ENCODE measurements at places on chromosomes 12 and 14.

DNA sequence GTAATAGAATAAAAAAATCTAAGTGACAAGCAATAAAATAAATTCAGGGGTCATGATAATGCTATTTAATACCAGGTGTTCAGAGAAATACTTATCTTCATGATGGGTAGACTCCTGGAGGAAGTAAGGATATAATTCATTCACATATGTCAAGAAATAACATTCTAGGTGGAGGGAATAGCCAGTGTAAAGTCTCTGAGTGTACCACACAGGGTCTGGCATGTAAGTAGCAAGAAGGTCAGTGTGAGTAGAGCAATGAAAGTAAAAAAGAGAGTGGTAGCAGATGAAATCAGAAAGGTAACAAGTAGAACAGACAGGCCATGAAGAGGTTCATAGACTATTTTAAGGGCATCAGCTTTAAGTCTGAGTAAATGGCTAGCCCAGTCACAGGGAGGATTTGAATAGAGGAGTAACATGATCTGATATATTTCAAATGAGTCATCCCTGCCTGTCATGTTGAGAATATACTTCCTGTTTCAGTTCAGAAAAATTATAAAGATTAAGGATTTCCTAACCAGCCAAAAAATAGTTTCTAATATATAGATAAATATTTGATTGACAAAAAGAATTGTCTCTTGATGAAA lies 519.9 kb downstream of the C12orf50 start:
- no peak for DNase-seq

DNA sequence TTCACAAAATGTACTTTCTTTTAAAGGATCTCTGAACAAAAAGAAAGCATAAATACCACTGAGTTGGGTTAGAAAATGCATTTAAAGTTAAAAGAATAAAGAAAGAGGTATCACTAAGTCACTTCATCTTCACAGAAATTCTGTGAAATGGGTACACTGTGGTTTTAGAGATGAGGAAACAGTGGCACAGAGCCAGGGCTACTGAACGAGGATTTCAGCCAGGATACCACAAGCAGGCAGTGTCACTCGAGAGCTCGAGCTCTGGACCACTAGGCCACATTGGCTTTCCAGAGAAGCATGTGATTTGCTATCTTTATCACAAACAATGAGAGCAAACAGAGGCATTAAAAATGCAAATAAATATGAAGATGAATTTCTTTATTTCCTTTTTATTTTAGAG lies 51.0 kb downstream of the WDHD1 start:
- DNase-seq, result no peak

DNA sequence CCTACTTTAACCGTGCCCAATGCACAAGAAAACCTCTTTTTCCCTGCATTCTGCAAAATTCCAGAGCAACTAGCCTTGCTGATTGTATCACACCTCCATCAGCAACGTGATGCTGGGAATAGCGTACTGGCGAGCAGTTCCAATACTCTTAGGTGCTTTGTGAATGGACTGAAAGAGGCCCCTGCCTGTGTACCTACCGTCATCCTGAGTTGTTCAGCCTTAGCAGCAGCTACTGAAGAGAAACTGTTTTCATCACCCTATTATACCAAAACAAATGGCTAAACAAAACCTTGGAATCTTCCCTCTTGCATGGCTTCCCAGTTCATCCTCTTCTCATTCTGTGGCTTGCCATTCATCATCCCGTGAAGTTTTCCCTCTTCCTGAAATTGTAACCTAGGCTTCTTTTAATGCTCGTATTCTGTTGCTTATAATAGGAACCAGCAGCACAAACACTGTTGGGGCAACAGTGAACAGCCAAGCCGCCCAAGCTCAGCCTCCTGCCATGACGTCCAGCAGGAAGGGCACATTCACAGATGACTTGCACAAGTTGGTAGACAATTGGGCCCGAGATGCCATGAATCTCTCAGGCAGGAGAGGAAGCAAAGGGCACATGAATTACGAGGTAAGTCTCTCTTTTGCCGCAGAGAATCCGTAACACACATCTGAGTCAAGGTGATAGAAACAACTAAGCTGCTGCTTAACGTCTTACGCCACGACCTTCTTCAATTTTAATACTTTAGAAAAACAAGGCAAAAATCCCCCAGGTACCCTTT lies 41.9 kb downstream of the RAD52 start:
- DNase-seq, result no peak

- DNase-seq, result no peak
Measured at GRCh38 chr12:53806721-53807120, 54.9 kb upstream of the CISTR start.

GRCh38 chr12:12365446-12365802 lies 8.5 kb downstream of the BORCS5 start:
- no peak for DNase-seq

DNA sequence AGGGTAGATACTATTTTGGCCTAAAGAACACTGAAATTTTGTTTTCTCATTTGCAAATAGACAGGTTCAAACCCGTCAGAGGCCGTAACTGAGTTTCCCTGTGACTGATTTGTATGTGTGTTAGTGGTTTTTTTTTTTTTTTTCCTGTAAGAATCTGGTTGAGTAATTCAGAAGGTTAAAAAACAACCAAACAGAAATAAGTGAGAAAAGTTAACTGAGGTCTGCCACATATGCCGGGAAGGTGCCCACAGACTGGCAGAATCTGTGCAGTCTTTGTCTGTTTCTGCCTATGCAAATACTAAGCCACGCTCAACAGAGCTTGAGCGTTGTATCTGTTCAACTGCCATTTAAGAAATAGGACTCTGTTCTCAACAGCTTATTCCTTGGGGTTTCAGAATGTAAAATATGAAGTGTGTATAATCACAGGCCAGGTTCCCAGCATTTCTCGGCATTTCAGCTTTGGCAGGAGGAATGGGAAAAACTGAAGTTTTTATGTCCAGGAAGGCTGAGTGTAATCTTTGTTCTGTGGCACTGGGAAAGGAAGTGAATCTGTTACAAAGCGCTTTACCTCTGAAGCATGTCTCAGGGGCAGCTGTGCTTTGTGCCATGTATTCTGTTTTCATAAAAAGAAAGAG lies 181.9 kb downstream of the PRKCH start:
- peak; percentile 76 for DNase-seq

- DNase-seq, result peak; percentile 29
Measured at GRCh38 chr12:57086493-57087009, 2.4 kb upstream of the NAB2 start.

- no peak for DNase-seq
Measured at GRCh38 chr12:71592841-71593240, 70.8 kb downstream of the ZFC3H1 start.

- no peak for DNase-seq
Measured at GRCh38 chr12:3838076-3838475, 35.1 kb downstream of the PARP11 start.

DNA sequence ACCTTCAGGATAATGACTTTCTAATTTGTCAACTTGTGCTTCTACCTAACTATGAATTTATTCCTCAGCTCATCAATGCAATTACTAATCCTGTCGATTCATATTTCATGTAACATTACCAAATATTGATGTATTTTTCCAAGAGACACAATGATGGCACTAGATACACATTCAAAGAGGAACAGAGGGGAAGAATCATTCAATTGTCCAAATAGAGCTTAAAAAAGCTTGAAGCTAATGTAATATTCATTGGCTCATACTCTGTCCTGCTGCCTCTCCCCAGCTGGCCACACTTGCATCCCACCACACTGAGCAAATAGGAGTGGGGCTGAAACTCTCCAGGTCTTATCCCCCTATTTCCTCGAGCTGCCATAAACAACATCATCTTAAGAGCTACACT lies 9.3 kb downstream of the TESPA1 start:
- no peak for DNase-seq

GRCh38 chr12:118033902-118034301 lies 17.4 kb downstream of the RFC5 start:
- no peak for DNase-seq

DNA sequence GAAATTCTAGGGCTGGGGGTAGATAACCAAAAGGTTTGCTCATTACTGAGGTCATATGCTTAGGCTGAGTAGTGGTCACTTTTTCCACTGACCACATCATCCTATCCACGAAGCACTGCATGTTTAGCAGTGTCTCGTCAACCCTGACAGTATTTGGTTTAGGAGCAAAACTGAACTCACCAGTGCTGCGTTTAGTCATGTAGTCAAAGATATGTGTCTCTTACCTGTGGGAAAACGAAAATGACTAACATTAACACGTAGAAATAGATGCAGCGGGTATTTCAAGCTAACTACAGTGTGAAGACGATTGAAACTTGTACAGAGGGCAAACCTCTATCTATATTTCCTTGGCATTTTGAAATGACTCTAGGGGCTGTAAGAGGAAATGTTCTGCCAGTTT lies 34.6 kb downstream of the MTHFD1 start:
- no peak for DNase-seq

- no peak for DNase-seq
Measured at GRCh38 chr12:78959556-78959955, 95.0 kb downstream of the SYT1 start.

DNA sequence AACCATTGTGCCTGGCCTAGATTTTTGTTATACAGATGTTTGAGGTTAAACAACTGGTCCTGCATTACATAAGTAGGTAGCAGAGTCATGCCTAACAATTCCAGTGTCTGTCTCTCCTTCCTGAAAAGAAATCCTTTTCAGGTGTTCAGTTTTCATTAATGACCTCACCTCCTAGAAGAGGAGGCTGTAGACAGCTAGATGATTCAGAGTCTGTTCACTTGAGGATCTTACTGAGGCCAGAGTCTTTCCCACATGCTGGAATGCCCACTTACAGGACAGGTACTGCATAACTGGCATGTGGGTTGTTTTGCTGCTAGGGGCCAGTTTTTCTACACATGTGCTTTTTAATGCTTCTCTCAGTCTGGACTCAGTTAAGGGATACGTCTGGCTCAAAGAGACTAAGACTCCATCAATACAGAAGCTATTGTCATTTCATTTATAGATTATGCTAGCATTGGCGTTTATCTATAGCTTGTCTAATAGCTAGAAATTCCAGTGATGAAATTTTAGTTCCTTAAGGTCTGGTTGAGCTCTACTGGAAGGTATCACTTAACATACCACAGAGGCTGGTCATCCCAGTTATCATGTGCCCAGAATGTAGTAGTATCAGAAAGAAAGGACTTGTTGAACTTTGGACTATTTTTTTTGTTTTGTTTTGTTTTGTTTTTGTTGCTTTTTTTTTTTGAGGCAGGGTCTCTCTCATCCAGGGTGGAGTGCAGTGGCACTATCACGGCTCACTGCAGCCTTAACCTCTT lies 206.4 kb downstream of the ERC1 start:
- DNase-seq, result no peak

- no peak for DNase-seq
Measured at GRCh38 chr12:18383203-18383602, 121.9 kb downstream of the PIK3C2G start.

DNA sequence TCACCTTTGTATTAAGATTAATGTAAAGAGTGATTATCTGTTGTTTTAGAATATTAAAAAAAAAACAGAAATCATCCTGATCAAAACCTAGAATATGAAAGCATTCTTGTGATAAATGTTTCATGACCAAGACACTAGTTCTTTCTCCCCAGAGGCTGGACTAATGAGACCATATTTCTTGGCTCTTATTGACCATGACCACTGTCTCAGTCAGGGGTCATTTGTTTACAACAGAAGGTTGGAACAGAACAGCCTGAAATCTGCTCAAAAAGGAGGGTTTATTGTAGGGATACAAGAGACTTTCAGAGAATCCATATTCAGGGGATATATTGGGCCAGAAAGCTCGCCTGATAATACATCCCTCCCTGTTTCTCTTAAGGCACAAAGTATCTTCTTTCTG lies 87.7 kb downstream of the TMEM30B start:
- DNase-seq, result no peak

GRCh38 chr12:56029166-56029519 lies 8.3 kb downstream of the IKZF4 start:
- no peak for DNase-seq

- DNase-seq, result no peak
Measured at GRCh38 chr12:2092890-2093289, 40.1 kb downstream of the CACNA1C start.

GRCh38 chr12:59595565-59595882 lies 305 bp upstream of the SLC16A7 start:
- no peak for DNase-seq

- DNase-seq, result peak; percentile 36
Measured at GRCh38 chr12:96421014-96421413, 20.8 kb upstream of the CDK17 start.

- DNase-seq, result peak; percentile 1
Measured at GRCh38 chr12:21774358-21775132, at the start of gene KCNJ8. KCNJ8 (minus strand) TSS chr12:21774706; CDS start chr12:21773616, 1,090 bp downstream.

- no peak for DNase-seq
Measured at GRCh38 chr12:43306066-43306465, 245.9 kb downstream of the ADAMTS20 start.

DNA sequence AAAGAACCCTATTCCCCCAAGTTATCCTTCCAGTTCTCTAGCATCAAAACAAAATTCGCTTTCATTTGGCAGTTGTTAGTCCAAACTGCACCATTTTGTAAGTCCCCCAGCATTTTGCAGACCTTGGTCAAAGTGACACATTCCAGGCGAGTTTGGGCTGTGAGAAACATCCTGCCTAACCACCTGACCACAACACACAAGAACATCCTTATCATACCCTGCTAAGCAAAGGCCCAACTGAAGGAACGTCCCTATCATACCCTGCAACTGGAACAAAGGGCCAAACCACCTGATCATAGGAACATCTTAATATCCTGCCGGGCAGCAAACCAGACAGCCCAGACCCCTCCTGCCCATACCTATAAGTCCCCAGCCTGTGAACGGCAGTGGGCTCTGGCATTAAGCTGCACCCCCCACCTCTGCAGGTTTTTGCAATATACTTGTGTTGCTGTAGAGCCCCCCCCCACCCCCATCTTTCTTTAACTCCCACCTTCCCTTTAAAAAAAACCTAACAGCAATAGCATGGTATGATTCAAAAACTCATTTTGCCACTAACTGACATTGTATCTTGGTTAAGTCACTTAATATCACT lies 2.7 kb downstream of the PCNX4 start:
- DNase-seq, result no peak

DNA sequence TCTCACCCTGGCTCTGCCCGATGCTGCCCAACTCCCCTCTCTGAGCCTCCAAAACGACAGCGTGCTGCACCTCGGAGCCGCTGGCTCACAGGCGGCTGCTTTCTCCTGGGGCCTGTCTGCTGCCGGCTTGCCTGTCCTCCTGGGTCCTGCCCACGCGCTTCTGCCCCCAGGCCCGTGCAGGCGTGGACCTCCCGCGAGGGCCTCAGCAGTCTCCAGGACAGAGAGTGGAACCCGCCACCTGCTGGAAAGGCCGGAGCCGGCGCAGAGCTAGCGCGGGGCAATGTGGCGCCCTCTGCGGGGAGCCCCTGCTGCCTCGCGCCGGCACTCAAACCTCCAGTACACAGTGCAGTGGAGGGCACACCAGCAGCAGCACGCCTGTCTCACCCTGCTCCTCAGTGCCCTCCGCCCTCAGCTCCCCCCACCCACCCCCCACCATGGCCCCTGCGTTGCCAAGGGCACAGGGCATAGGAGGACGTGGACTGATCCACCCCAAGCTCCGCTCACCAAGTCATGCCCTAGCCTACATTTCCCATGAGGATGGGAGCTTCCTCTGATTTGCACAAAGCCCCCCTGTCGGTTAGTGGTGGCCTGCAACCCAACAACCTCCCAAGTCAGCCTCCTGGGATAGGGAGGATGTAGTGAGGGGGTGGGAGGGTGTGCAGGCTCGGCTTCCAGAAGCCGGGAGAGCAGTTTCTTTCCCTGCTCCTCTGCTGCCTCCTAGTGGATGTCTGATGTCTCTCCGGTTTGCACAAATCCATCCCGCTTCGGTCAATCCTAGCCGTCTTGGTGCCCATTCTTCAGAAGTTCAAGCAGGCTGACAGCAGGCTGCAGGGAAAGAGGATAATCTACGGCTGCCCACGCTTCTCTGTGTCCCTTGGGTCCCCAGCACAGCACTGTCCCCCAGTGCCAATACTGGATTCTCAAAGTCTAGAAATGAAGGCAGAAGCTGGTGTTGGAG lies 25.2 kb downstream of the KRT8 start:
- DNase-seq, result peak; percentile 67

Measured in CD4-positive, alpha-beta memory T cell (primary cell).